ENCODE measurements at places on chromosomes 4 and X. TPM values are rescaled to one million over a fixed set of nuclear protein-coding genes. Genes with fewer than 3 reads are reported as not detected.

DNA sequence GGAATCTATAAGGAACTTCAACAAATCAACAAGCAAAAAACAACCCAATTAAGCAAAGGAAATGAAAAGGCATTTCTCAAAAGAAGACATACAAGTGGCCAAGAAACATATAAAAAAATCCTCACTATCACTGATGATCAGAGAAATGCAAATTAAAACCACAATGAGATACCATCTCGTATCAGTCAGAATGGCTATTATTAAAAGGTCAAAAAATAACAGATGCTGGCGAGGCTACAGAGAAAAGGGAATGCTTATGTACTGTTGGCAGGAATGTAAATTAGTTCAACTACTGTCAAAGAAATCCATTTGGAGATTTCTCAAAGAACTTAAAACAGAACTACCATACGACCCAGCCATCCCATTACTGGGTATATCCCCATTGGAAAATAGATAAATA is 292.4 kb upstream of the FAT1 start:
- ATAC-seq, result no peak

GRCh38 chr4:153072661-153073060 is 131.6 kb upstream of the TRIM2 start:
- no peak for ATAC-seq

DNA sequence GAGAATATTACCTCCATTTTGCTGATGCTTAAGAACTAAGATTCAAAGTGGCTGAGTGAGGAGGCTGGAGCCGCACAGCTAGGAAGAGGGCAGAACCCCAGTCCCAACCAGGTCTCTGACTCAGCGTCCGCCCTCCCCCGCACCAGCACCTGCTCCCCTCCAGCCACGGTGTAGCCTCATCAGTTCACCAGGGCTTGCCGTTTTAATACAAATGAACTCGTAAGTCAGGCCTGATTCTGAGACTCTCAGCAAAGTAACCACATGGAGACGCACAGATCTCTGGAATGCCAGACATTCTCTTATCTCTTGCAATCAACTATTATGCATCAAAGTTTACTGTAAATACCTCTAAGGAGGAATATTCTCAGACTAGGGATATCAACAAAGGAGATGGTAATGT is 52.4 kb downstream of the ENPP6 start:
- no peak for ATAC-seq

PAGE5 gene
- total RNA-seq, result not detected

- ATAC-seq, result no peak
Measured at GRCh38 chr4:157389741-157390140, 169.2 kb downstream of the GRIA2 start.
